ENCODE measurements at places on chromosomes 1 and 21. TPM values are rescaled to one million over a fixed set of nuclear protein-coding genes. Genes with fewer than 3 reads are reported as not detected.

DNA sequence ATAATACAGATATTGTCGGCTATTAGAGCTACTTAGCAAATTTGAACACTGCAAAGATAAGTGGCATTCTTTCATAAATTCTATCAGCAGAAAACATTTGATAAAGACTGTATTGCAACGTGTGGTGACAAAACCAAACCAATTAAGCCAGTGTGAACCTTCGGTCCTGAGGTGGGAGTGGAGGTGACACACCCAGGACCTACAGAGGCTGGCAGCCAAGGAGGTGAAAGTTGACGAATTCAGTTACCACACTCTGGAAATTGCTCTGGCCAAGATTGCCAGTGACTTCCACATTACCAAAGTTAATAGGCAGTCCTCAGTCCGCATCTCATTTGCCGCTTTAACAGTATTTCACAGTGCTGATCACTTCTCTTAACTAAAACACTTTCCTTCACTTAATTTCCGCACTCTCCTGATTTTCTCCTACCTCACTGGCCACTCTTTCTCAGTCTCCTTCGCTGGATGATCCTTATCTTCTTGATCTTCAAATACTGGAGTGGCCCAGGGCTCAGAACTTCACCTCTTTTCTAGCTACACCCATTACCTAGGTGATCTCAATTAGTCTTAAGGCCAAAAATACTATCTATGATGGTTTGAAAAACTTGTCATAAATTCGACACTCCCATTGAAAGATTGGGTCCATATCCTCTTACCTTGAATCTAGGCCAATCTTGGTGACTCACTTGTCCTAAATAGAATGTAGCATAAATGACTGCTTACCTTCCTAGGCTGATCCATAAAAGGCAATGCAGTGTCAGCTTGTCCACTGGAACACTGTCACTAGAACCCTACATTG, 5.1 kb upstream of the CDC42BPA start:
- DNase-seq: no peak

- DNase-seq: no peak
Measured at GRCh38 chr1:218967836-218968235, 205.8 kb upstream of the LYPLAL1 start.

DNA sequence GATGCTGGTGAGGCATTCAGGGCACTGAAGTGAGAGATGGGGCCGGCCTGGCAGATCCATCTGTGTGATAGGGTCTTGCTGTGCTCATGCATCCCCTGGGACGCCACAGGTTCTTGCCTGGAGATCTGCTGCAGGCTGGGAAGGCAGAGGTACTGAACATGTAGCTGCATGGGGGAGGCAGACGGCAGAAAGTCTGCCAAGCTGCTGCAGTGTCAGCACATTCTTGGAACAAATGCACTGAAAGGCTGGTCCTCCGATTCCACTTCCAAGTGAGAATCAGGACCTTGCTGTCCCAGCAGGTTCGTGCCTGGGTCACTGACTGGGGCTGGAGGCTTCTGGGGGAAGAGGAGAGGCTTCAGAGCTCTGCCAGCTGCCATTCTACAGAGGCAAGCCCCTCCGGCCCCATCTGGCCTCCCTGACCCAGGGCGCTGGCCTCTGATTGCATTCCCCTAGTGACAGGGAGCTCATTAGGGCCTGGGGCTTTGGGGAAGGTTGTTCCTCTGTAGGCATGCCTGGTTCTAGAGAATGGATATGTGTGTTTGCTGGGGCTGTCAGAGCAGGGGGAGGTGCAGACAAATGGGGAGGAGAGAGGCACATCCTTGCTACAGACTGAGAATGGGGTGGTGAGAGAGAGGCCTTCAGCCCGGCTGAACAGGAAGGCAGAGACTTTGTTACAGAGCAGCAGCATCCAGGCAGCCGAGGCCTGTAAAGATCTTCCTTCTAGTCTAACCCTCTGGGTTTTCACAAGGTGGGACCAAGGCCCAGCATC, 174.0 kb downstream of the TRABD2B start:
- DNase-seq: no peak

Gene GOLT1A
- not detected for total RNA-seq

DNA sequence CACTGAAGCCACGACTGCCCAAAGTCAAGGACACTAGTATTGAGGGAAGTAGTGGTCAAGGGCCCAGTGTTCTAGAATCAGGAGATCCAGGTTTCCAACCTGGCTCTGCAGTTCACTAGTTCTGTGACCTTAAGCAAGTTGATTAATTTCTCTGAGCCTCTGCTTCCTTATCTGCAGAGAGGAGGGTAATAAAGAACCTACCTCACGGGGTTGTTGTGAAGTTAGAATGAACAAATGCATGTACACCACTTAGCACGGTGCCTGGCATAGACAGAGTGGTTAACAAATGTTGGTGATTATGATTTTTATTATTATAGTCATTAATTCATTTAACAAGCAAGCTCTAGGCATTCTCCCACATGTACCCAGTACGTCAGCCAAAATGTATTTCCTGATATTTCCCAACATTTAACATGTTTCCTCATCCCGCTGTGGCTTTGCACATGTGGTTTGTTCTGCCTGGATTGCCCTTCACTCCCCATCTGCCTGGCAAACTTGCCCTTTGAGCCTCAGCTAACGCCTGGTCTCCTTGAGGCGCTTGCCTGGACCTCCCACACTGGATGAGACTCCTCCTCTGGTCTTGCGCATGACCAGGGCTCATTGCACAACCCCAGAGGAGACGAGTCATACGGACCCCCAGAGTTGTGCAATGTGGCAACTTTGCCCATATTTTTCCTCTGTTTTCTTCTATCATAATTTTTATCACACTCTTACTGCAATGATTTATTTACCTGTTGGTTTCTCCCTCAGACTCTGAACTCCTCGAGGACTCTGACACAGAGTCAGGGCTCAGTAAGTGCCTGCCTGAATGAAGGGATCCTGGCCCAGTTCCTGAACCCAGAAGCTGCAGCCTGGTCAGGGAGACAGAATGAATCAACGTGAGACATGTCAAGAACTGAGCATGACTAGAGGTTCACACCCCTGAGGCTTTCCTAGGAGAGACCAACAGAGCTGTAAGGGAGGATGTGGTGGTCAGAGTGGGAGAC, 20.7 kb upstream of the MFSD2A start:
- peak; percentile 80 for DNase-seq

DNA sequence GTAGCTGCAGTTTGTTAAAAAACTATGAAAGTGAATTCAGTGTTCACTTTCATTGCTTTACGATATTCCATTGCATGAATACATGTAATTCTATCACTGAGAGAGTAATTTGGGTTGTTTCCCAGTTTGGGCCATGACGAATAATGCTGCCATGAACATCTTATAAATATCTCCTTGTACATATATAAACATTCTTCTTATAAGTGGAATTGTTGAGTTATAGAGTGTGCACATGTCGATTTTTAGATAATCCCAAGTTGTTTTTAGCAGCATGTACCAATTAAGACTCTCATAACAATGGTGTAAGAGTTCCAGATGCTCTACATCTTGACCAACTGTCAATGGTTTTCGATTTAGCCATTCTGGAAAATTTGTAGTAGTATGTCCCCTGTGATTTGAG, 40.9 kb downstream of the ALG6 start:
- DNase-seq: no peak

GRCh38 chr1:103949779-103950178, 200.1 kb downstream of the AMY1C start:
- no peak for DNase-seq

DNA sequence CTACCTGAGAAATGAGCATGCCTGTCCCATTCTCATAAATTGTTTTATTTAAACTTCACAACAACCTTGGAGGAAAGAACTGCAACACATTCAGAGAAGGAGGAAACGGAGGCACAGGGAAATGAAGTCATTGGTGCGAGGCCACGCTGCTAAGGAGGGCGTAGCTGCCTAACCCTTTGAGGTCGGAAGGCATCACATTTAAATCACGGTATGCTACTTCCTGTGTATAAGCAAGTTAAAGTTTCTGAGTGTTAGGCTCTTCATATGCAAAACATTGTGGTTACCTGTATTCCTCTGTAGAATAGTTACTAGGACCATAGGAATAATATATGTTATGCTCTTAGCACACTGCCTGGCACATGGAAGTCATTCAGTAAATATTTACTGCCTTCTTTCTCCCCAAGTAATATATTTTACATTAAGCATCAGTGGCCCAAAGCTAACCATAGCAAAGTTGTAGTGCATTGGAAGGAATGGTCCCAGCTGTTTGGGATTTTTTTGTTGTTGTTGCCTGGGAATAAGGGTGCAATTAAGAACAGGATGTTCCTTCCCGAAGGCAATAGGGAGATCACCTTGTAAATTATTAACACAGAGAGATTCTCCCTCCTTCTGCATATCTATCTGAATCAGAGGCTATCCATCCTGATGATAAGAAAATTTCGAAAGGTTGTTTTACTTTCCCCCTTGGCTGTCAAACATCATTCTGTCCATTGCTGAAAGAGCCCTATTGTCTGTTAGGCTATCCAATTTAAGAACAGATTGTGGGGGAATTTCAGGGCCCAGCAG, 192.2 kb upstream of the C8B start:
- DNase-seq: no peak

Gene PPFIA4
- total RNA-seq: 20.2 TPM

DNA sequence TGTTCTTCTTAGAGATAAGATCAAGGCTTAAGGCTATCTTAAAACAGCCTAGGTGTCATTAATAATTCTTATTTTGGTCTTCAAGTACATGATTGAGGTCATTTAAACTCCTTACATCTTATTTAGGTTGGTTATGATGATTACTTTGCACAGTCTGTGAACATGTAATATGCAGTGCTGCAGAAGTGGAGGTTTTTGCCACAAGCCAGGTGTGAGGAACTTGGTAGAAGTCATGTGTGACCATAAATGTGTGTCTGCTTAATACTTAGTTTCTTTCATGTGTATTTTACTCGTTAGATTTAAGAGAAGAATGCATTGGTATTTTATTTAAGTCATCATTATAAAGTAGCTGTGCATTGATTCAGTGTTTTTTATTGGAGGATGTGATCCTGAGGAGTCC, 10.1 kb downstream of the ATG4C start:
- DNase-seq: no peak

DNA sequence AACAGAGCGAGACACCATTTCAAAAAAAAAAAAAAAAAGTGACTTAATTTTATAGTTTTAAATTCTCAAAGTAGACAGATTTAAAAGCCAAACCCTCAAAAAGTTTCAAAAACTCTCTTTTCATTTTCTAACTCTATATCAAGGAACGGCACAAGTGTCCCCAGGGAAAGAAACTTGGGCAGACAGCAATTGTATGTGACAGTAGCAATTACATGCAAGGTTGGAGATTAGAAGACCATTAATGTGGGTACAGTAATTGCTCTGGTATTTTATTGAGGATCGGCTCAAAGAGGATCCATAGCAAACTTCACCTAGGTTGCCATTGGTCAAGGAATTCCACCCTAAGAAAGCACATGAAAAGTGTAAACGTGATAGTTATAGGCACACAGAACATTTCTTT, 46.2 kb downstream of the ACBD6 start:
- DNase-seq: no peak

DNA sequence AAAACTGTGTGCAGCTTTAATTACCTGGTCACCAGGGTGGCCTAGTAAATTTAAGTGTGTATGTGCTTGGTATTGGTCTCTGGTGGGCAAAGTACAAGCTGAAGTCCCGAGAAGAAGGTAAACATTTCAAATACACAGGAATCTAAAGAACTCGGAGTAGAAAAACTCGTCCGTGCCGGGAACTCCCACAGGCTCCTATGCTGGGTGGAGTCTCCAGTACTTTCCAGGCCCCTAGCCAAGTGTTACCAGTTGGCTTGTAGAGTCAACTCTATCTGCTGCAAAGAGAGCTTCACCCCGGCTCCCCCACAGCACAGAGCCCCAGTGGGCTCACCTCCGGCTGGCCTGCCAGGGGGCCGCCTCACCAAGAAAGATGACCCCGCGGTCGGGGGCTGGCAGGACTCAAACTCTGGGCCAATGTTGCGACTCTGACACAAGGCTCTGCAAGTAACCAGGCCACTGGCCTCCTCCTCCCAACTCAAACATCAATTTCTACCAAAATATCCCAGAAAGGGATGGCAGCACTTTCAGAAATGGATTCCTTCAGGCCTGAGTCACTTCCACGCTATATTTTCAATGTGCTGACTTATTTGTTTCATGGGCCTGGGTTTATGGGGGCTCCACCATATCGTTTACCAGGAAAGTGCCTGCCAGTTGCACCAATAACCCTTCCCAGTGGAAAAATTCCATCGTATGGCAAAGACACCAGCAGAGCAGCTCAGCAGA, 73.9 kb downstream of the SLC66A1 start:
- DNase-seq: peak; percentile 82

Gene HTR6
- total RNA-seq: not detected

GRCh38 chr1:213120386-213120785, 69.3 kb downstream of the RPS6KC1 start:
- DNase-seq: no peak

GRCh38 chr1:38213646-38214434, 167.2 kb upstream of the POU3F1 start:
- no peak for DNase-seq

- no peak for DNase-seq
Measured at GRCh38 chr1:209103092-209103491, 480.4 kb upstream of the CAMK1G start.

Gene OR6K6
- not detected for total RNA-seq

- DNase-seq: no peak
Measured at GRCh38 chr1:15186846-15187151, 33.3 kb downstream of the TMEM51 start.

Gene KIRREL1
- 102 TPM for total RNA-seq

GRCh38 chr1:198497326-198498102, 43.0 kb downstream of the ATP6V1G3 start:
- DNase-seq: no peak

Gene TPTE
- total RNA-seq: not detected

Gene FMO2
- 213 TPM for total RNA-seq

- DNase-seq: no peak
Measured at GRCh38 chr1:37485902-37486679, 11.7 kb downstream of the ZC3H12A start.

GRCh38 chr1:209569455-209570207, 13.9 kb upstream of the CAMK1G start:
- DNase-seq: peak; percentile 90

Gene OVAAL
- total RNA-seq: not detected

DNA sequence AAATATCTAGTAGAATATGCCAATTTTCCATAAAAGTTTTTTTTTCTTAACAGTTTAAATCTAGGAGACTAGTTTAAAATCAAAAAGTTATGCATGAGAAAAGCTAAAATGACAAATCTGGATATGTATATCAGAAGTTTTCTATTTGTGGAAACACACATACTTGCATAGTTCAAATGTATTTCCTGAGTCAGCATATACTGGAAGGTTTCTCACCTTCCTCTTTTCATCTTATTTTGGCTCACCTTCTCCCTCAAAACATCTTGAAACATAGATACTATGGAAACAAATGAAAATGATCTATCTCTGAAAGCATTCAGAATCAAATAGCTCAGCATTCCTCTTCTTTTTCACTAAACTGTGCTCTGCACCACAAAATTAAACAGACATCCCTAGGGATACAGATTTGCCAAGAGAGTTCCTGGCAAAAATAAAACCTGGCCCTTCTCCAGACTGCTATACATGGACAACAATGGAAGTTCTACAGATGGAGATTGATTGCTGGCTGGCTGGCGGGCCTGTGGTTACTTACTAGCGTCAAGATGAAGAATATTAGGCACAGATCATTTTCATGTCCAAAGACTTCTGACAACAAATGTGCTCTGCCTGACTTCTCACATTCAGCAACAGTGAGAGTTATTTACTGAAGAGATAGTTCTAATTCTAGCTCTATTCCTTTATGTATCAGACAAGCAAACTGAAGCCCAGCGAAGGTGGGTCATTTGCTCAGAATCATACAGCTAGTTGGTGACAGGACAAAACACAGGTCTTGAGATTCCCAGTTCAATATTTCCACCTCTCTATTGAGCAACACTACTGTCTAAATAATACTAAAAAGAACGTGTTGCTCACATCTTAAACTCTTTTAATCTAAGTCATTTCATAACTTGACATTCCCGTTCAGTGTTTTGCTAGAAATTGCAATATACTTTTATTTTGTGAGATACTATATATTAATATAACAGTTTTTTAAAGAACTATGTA, 26.6 kb downstream of the DIPK1A start:
- peak; percentile 61 for DNase-seq
